ENCODE measurements at places on chromosomes 3 and 15.

DNA sequence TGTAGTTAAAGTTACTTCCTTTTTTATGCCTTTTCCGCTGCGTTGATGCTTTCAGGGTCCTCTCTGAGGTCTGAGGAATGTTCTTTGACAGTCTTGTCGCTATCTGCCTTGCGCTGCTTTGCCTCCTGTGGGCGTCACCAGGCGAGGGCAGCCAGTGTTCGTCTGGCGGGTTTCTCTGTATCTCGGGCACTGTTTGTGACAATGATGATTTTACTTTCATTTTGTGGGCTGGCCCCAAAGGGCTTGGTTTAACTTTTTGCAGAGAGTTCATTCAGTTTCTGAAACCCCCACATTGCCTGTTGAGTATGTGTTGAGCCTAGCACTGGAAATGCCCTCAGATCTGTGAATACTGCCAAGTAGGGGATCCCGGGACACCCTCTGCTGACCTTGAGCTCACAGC, 24.6 kb upstream of the SACM1L start:
- peak; percentile 65 for DNase-seq

DNA sequence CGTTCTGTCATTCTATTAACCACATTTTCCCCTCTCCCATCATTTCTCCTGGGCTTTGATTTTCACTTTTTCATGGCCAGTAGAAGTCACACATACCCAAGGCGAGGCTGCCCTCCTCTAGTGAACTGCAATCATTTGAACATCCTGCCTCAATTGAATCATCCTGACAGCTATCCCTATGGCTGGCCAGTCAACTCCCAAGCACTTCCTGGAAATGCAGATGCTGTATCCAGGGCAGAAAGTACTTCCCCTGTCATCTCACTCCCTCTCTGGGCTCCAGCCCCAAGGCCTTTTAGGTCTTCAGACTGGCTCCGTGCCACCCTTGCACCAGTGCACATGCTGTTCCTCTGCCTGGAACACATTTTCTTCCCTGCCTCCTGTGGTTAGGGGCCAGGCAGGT, 738.3 kb upstream of the CFAP20DC start:
- no peak for DNase-seq

GRCh38 chr3:72906154-72906553, 18.3 kb downstream of the GXYLT2 start:
- DNase-seq, result no peak

DNA sequence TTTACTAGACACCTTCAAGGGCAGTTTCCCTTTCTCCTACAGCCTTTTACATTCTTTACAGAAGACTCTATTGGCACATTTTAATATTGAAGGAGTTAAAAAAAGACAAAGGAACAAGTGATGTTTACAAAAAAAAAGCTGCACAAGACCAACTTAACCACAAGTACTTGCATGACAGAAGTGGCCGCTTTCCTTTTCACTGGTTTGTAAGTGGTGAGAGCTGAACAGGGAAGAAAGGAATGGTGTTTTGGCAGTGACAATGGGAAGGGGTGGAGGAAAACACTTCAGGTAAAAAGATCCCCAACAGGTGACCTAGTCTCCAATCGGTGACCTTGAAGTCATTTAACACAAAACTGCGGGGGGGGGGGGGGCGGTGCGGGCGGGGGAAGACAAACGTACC, 1.1 kb downstream of the WDR72 start:
- no peak for DNase-seq

DNA sequence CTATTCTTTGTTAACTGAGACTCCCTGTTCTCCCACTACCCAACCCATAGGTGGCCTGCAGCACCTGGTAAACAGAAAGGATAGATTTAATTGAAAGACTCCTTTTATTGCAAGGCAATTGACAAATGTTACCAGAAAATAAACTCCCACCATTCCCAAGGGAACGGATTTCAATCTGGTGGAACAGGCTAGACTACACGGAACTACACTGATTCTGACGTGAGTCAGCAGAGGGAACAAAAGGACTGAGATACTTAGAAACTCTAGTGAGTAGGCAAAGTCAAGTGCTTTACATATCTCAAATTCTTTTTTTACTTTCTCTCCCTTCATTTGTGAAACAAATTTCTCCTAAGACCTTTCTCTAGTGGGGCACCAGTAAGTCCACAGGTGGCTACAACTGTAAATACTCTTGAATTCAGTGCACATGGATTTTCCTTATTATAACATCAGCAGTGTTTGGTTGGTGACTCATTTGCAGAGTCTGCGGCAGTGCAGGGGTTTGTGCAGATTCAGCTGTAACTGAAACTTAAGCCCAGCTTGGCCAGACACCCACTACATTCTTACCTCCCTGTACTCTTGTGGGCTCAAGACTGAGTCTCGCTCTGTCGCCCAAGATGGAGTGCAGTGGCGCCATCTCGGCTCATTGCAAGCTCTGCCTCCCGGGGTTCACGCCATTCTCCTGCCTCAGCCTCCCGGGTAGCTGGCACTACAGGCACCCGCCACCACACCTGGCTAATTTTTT, 34.3 kb upstream of the PLSCR2 start:
- DNase-seq, result no peak

GRCh38 chr3:8552223-8552762, 50.7 kb downstream of the LMCD1 start:
- DNase-seq, result no peak

- no peak for DNase-seq
These were observed 261.1 kb downstream of the MEX3B start for GRCh38 chr15:81784751-81785150.

DNA sequence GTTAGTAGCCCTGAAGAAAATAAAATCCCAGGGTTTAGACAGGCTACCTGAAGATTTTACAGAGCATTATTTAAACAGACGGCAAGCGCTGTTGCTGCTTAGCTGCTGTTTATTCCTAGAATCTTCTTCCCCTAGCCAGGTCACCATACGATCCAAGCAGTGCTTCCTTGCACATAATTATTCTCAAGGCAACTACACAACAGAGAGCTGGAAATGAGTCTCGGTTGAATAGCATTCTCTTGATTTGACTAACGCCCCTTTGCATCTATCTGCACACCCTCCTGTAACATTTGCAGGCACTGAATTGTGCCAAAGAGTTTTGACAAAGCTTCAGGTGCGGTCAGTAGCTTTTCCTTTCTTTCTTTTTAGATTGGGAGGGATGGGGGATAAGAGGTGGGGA, 564.4 kb downstream of the TBL1XR1 start:
- no peak for DNase-seq

DNA sequence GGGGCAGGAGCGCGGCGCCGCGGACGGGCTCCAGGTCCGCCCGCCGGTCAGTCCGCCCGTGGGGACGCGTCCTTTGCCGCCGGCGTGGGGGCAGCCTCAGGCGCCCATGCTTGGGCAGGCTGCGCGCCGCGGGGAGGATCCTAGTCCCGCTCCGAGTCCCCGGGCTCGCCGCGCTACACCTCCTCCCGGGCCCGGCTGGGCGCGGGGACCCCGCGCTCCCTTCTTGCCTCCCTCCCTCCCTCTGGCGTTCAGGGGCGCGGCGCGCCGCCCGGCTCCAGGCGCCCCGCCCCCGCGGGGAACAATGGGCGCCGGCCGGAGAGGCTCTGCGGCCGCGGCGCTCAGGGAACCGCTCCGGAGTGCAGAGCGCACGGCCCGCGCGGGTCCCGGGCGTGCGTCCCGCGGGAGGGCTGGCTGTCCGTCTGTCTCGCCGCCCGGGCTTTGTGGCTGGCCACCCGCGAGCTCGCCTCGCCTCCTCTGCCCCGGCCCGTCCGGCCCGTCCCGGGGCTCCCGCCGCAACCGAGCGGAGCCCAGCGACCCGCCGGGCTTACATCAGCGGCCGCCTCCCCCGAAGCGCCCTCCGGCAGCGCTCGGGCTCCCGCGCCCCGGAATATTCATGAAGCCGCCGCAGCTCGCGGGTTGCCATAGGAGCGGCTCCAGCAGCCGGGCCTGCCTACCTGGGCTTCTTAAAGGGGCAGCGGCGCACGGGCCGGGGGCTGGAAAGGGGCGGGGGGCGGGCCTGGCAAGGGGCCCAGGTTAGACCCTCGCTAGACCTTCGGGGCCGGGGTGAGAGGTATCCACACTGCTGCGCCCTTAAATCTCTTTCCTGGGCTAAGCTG, at the start of gene HCN4:
HCN4 (minus strand) TSS at position 658 of the 836 bp plus-strand sequence. CDS start 688 bp downstream, outside the sequence.
- no peak for DNase-seq

- no peak for DNase-seq
These were observed 63.4 kb downstream of the OPA1 start for GRCh38 chr3:193656445-193656844.

GRCh38 chr3:59240666-59241255, 190.9 kb upstream of the CFAP20DC start:
- DNase-seq, result no peak
